ENCODE measurements at places on chromosomes 11 and 22. TPM values are rescaled to one million over a fixed set of nuclear protein-coding genes. Genes with fewer than 3 reads are reported as not detected.

DNA sequence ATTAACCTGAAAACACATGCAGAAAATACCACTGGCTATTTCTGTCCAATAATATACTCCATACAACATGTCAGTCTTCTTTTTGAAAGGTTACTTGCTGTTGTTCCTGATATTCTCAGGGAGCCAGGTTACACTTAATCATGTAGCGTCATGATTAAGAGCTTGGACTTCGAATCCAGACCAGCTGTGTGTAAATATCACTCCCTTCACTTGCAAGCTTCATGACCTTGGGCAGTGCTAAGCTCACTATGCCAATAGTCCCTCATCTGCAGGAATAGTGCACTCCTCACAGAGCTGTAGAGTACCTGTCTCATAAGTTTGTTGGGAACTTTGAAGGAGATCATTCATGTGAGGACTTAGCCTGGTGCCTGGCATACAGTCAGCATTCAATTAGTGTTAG lies 1.9 kb downstream of the HTR3B start:
- no peak for DNase-seq

GRCh38 chr11:115873813-115874212 lies 369.6 kb upstream of the CADM1 start:
- no peak for DNase-seq

- DNase-seq = no peak
Measured at GRCh38 chr11:120279502-120279901, 39.6 kb downstream of the POU2F3 start.

GRCh38 chr22:46590334-46590733 lies 29.9 kb upstream of the GRAMD4 start:
- peak; percentile 79 for DNase-seq

GRCh38 chr11:115745066-115745465 lies 240.9 kb upstream of the CADM1 start:
- no peak for DNase-seq

DNA sequence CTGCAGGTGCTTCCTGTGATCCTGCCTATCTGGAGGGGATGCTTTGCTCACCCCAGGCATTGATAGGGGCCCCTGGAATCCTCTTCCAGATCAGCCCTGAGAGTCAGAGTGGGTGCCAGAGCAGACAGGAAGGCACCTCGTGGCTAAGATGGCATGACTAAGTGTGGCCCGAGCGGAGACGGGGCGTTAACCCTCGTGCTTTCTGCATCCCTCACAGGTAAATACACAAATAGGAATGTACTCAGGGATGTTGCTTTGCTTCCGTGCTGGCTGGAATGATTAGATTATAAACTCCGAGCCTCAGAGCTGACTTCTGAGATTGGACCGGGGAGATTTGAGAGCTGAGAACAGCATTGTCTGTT lies 312.7 kb upstream of the B3GAT1 start:
- DNase-seq = no peak

- DNase-seq = no peak
Measured at GRCh38 chr11:78127403-78127802, 12.0 kb downstream of the ALG8 start.

- DNase-seq = no peak
Measured at GRCh38 chr22:40243891-40244290, 66.2 kb downstream of the TNRC6B start.

- no peak for DNase-seq
Measured at GRCh38 chr11:28632338-28632737, 524.1 kb downstream of the METTL15 start.

Gene DEFB131B
- not detected for total RNA-seq

Data from Right ventricle myocardium superior (tissue), 1 donor.